ENCODE measurements at places on chromosomes 7 and 10.

GRCh38 chr10:118729641-118730258, 25.0 kb downstream of the CACUL1 start:
- DNase-seq, result no peak

DNA sequence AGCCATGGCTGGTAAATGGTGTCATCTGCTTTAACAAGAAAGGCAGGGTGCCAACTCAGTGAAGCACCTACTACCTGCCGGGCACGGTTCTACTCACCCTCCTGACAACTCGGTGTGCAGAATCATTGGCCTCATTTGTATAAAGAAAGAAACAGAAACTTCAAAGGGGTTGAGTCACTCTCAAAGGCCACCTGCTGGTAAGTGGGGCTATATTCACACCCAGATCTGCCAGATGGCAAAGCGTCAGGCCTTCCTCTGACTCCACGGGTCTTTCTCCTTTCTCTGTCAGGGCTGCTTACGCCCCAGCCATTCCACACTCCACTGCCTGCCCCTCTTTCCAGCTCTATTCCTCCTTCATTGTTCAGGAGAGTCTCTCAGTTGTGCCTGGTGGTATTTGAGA, 309.2 kb downstream of the GFRA1 start:
- no peak for DNase-seq

- no peak for DNase-seq
Measured at GRCh38 chr7:95758187-95758586, 14.2 kb upstream of the DYNC1I1 start.

- no peak for DNase-seq
Measured at GRCh38 chr7:142908921-142909890, 23.7 kb upstream of the TRPV6 start.

DNA sequence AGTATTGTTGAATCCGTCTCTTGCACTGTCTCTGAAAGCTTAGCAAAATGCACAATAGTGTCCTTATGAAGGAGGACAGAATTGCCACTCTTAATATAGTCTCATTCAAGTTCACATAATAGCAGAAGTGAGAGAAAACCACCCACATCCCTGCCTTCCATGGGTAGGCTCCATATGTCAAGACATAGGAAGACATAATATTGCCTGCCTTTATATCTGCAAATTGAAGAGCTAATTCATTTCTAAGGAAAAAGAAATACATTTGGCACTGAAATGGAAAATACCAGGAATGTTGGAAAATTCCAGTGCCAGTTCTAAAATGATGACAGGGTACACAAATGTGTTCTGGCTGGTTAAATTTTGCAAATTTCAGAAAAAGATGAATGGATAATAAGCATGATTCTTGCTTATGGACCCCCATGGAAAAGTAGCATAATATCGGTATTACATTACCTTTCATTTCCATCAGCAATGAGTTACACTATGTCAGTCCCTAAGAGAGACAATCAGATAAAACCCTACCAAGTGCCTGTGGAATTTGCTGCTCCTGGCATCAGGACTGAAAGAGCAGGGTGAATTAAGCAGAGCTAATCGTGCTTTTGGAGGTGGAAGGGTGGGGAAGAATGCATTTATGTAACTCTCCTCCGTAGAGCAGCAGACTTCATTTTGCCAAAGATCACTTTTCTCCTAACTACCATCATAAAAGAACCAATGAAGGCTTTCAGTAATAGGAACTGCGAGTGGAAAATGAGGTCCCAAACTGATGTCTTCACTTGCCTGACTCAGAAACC, 312.6 kb downstream of the FGFR2 start:
- DNase-seq, result no peak

- DNase-seq, result peak; percentile 8
Measured at GRCh38 chr10:79472951-79473350, 27.5 kb upstream of the ZCCHC24 start.

- DNase-seq, result no peak
Measured at GRCh38 chr10:90276894-90277475, 575.6 kb downstream of the KIF20B start.

DNA sequence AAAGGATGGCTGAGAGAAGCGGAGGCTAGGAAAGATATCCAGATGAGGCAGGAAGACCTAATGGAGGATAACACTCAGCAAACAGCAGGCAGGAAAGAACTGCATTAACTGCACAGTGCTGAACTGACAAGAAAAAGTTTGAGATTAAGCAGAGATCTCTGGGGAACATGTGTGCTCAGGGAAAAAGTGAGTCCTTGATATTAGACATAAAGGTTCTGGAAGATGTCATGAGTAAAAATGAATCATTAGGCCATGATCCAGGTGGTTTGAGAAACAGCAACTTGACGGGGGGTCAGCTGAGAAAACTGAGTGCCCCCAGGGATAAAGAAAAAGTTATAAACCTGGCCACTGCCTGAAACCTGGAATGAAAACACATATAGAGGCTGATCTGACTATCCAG, 27.3 kb upstream of the ANK3 start:
- DNase-seq, result no peak

DNA sequence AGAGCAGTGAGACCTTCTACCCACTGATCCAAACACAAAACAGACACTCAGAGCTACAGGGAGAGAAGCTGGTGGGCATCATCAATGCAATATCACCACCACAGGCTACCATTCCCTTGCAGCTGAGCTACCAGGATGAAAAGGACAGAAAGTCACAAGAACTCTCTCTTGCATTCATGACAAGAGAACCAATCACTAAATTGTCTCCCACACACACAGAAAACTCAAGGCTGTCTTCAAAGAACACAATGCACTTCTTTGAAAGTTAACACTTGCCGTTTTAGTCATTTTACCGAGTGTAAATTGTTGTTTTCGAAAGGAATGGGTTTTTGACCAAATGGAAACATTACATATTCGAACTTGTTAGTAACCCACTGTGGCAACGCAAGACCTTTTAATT, 626.6 kb downstream of the SORCS1 start:
- no peak for DNase-seq

GRCh38 chr7:55563596-55564325, 8.5 kb downstream of the VOPP1 start:
- no peak for DNase-seq

- no peak for DNase-seq
Measured at GRCh38 chr7:105315357-105315756, 73.4 kb downstream of the SRPK2 start.

DNA sequence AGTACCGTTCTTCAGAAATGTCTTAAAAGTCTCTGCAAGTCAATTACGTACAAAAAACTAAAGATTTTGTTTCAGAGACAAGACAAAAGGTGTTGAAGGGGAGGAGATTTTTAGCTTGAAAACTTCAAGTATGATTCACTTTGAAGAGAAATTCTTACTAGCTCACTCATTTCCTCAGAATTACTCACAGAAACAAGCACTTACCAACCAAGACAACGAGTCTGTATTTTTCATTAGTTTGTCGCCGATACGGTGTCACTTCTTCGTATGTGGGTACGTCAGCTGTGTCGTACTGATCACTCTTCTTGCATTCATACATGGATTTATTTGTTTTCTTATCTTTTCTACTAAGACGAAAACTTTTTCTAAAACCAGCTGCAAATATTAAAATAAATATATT, 90.6 kb upstream of the ODAD2 start:
- no peak for DNase-seq

DNA sequence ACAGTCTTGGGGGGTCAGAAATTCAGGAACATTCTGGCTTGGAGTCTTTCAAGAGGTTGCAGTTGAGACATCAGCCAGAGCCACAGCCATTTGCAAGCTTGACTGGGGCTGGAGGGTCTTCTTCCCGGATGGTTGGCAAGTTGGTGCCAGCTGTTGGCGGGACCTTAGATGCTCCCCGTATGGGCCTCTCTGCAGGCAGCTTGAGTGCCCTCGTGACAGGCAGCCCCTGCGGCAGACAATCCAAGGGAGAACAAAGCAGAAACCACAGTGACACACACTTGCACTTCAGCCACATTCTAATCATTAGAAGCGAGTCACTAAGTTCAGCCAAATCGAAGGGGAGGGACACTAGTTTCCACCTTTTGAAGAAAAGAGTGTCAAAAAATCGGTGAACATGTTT, 59.4 kb upstream of the MXI1 start:
- DNase-seq, result no peak

GRCh38 chr10:133298466-133298865, 10.2 kb downstream of the TUBGCP2 start:
- DNase-seq, result no peak

DNA sequence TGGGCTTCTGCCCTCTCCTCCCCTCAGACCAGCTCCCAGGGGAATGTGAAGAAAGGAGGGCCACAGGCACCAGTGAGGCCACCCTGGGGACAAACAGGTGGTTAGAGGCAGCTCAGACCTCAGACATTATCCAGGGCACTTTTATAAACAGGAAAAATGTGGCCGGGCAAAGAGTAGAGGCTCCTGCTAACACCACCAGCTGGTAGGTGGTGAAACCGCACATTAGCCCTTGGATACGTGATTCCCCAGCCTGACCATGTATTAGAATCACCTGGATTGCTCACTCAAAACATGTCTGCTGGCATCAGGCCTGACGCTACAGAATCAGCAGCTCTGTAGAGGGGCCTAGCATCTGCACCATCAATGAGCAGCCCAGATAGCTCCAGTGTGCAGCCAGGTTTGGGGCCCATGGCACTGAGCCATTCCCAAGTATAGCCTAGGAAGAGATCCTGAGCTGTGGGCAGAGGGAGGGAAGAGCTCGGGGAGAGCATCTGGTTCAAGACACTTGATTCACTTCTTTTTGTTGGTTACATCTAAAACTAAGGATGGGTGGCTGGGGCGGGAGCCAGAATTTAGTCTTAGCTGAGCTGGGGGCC, 37.1 kb downstream of the GPR26 start:
- DNase-seq, result no peak

DNA sequence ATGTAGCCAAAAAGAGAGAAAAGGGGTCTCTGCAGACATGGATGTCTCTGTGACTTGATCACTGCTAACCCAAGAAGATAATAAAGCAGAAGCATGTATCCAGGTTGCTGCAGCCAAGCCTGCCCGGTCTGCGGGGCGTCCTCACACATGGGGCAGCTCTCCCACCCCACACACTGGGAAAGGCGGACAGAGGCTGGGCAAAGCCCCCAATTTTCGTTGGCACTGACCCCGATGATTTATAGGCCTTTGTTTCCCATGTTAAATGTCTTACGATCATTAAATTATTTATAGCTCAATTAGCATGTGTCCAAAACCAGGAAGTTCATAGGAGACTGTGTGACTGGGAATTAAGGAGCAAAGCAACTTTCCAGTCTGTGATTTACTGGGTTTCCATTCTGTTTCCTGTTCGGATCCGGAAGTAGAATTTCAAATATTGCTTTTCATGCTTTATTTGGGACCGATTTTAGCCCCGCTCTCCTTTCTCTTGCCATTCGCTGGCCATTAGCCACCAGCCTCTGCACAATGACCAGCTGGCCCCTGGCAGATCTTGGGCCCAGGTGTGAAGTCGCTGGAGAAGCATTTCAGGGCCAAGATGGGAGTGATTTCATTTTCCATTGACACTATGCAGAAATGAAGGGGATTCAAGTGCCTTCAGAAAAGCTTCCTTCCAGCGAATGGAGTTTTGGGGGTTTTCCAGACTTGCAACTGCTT, 91.6 kb downstream of the EGFR start:
- DNase-seq, result no peak
